ENCODE measurements at places on chromosomes 16 and 17. TPM values are rescaled to one million over a fixed set of nuclear protein-coding genes. Genes with fewer than 3 reads are reported as not detected.

HCRT gene
- total RNA-seq = not detected

MT1G gene
- 41.0 TPM for total RNA-seq

DNA sequence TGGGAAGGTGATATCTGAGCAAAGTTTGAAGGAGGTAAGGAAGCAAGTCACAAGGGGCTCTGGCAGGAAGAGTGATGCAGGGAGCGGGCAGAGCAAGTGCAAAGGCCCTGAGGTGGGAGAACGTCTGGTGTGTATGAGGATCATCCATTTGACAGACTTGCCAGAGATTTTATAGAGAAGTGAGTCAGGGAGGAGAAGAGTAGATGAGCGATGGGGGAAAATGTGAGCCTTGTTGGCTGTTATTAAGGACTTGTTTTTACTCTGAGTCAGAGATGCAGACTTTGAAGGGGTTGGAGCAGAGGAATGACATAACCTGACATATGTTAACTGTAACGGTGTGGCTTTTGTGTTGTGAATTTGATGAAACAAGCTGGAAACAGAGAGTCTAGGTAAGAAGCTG, 3.5 kb upstream of the CLEC10A start:
- no peak for DNase-seq

- DNase-seq = no peak
These were observed 103.5 kb upstream of the KIF2B start for GRCh38 chr17:53719229-53719628.

GRCh38 chr16:82195917-82196494, 26.0 kb upstream of the MPHOSPH6 start:
- DNase-seq = no peak

All from CD8-positive, alpha-beta memory T cell (primary cell).